ENCODE measurements at places on chromosomes 7 and 10. TPM values are rescaled to one million over a fixed set of nuclear protein-coding genes. Genes with fewer than 3 reads are reported as not detected.
A peak's percentile ranks its signal among the peaks of the same experiment; 100 is the strongest.

The ITPRID1 gene
- total RNA-seq, result not detected

The DOCK1 gene
- total RNA-seq, result 14.6 TPM

- H3K27me3 ChIP-seq, result no peaks in the 10 kb centered on the region
- H3K4me1 ChIP-seq, result no peaks in the 10 kb centered on the region
- DNase-seq, result no peak
- H3K27ac ChIP-seq, result no peak overlapping the region
- H3K4me3 ChIP-seq, result no peak overlapping the region
- no peaks in the 10 kb centered on the region for H3K36me3 ChIP-seq
These were observed 2.0 kb upstream of the ZMYND11 start for GRCh38 chr10:132946-133898.

DNA sequence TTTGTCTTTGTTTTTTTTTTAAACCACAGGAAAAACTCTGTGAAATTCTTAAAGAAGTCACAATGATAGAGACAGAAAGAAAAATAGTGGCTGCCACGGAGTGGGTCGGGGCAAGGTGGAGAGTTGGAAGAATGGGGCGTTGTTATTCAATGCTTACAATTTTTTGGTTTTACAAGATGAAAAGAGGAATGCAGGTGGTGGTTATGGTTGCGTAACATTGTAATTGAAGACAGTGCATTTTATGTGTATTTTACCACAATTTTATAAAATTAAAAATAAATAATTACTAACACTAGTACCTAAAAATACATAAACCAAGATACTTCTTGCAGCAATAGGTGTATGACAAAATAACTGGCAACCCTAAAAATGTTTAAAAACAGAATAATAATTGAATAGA lies 76.9 kb upstream of the VOPP1 start:
- no peaks in the 10 kb centered on the region for H3K4me1 ChIP-seq
- H3K36me3 ChIP-seq, result no peaks in the 10 kb centered on the region
- H3K27me3 ChIP-seq, result no peaks in the 10 kb centered on the region
- DNase-seq, result no peak
- no peak overlapping the region for H3K4me3 ChIP-seq

DNA sequence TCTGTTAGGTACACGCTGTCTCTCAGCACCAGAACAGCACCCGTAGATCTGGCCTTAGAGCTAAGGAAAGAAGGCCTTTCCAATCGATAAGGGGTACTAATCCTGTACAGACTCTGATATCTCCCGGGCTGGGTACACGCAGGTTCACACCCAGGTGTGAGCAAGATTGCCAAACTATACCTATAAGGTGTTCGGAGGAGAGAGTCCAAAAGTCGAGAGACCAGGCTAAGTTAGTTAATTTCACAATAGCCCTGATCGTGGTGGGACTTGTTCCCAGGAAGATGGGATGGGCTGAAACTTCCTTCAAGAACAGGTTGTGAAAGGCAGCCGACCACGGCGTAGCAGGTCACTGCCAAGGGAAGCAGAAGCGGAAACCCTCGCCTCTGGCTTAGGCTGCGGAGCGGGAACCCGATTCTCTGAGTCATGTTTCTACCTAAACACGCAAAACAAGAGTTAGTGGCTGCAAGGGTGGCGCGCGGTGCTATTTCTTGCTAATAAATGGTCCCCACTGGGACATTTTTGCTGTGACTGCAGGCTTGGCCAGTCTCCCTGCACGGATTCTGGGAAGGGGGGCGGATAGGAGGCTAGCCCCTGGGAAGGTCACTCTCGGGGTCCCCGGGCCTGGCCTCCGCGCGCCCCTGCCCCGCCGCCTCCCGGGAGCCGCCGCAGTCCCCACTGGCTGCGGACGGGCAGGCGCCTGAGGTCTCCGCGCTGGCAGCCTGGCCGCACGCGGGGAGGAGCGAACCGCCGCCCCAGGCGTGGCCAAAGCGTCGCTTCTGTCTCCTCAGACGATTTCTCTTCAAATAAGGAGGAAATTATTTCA lies 75.4 kb upstream of the PDSS1 start:
- no peaks in the 10 kb centered on the region for H3K27me3 ChIP-seq
- DNase-seq, result peak; percentile 60
- H3K4me1 ChIP-seq, result peaks cover 41% of the 10 kb centered on the region

GRCh38 chr10:71244431-71245419 lies 32.4 kb downstream of the UNC5B start:
- H3K27ac ChIP-seq, result no peak overlapping the region

DNA sequence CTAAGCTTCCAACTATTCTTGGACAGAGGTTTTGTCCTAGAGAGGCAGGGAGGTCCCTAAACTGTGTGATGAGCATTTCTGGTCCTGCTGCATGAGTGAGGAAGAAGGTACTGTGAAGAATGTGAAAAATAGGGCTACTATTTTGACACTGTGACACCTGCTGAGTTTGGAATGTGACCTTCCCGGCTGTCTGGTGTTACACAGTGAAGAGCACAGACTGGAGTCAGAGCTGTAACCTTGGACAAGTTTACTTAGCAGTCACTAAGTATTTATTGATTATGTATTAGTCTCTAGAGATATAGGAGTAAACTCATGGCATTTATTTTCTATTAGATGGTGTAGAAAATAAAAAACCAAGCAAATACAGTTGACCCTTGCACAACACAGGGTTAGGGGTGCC lies 12.3 kb downstream of the GOLGA7B start:
- no peak for DNase-seq
- no peaks in the 10 kb centered on the region for H3K4me1 ChIP-seq
- no peak overlapping the region for H3K27ac ChIP-seq

DNA sequence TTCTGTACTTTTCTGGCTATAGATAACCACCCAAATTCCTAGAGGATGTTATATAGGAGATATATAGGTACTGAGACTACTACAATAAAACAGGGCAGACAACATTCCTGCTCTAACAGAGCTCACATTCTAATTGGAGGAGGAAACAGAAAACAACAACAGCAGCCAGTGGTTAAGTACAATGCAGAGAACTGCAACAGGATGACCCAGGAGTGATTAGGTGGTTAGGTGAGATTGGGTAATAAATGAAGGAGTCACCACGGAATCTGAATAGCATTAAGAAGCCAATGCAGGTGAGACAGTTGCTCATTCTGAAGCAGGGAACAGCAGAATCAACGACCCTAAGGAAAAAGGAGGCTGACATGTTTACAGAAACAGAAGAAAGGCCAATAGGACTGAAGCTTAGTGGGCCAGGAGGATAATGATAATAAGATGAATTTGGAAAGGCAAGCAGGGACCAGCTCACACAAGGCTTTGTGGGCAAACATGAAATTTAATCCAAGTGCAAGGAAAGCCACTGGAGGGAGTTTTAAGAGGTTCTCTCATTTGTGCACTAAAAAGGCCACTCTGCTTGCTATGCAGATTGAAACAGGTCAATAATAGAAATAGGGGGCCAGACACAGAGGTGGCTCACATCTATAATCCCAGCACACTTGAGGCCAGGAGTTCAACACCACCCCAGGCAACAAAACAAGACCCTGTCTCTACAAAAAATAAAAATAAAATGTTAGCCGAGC lies 16.9 kb upstream of the REEP3 start:
- no peak for DNase-seq
- no peaks in the 10 kb centered on the region for H3K27me3 ChIP-seq
- no peak overlapping the region for H3K4me3 ChIP-seq
- no peaks in the 10 kb centered on the region for H3K4me1 ChIP-seq
- H3K36me3 ChIP-seq, result no peaks in the 10 kb centered on the region
